ENCODE measurements at places on chromosomes 1 and 21.

DNA sequence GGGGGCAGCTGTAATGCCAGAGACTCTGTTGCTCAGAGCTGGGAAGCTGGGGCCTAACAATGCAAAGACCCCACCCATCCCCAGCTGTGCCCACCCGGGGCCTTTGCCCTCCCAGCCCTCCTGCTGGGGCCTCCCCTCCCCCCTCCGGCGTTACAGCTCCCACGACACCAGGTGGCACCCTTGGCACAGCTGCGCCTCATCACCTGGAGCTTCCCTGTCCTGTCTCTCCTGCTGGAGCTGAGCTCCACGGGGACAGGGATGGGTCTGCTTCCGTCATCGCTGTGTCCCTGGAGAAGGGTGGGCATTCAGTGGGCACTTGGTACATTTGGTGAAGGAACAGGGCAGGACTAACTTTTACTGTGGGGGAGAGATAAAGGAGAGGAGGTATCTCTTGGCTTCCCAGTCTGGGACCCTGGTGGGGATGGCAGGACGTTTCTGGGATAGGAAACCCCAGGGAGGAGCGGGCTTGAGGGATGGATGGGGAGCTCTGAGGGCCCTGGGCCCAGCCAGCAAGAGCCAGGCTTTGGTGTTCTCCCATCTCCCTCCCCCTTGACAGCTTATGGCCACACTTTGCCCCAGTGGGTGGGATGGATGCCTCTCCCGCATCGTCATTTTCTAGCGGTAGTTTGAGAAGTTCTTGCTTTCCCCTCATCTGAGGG lies 453.2 kb downstream of the PTPRU start:
- no peak for DNase-seq

DNA sequence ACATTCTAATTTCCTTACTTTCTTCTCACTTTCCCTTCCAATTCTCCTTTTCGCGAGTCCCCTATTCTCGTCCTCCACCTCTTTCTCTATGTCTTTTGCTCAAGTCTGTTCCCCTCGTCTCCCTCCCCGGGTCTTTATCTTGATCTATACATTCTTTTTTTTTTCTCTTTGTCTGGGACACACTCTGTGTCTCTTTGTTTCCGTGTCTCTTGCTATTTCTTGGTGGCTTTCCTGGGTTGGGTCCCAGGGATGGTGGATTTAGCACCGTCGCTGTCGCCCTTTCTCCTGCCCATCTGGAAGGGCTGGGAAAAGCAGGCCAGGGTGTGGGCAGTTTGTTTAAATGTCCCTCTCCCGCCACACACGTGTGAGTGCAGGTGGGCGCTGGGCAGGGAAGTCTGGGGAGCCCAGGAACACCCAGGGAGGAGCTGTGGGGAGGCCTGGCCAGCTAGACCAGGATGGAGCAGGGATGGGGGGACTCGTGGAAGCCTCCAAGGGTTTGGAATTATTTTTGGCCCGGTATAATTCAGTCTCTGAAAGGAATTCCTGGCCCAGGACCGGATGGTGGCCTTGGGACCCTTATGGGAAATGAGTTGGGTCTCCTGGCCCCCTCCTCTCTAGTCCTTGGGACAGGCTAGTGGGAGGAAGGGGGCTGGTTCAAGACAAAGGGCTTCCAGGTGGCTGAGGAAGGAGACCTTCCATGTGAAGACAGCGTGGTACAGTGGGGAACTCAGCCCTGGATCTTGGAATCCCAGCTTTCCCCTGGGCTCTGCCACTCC lies 9.5 kb upstream of the ID3 start:
- DNase-seq, result no peak

GRCh38 chr1:206586501-206587445 lies 25.5 kb downstream of the EIF2D start:
- no peak for DNase-seq

DNA sequence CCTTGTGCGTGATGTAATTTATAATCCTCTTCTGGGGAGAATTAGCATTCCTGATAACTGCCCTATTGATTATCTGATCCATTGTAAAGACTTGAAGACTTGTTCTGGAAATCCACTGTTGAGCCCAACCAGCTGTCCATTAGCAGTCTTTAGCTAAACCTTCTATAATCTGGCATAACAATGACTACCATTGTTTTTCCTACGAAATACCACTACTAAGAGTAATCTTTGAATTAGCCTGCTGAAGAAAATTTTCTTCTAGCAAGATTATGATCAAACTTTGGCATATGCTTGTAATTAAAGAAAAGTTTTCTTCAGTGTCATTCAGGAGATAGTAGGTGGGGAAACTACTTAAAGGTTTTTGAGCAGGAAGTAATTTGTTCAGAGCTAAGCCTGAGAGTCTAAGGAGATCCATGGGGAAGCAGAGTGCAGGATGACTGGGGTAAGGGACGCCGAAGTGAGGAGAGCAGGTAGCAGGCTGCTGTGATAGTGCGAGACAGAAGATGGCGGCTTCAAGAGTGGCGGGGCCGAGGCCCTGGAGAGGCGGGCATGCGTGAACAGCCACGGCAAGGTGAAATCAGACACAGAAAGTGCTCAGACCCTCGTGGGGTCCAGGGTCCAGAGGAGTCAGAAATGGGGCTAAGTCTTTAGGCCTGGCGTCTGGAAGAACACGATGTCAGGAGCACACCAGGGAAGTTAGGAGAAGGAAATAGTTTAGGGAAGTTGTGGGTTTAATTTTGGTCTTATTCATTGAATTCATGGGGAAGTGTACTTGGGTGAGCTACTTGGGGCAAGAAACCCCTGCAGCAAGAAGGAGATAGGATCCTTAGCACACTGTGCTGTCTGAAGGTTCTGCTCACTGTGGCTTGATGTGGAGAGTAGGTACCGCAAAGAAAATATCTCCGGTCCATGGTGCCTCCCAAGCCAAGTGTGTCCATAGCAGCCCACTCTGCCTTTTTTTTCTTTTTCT lies 112.6 kb upstream of the ADAR start:
- no peak for DNase-seq

DNA sequence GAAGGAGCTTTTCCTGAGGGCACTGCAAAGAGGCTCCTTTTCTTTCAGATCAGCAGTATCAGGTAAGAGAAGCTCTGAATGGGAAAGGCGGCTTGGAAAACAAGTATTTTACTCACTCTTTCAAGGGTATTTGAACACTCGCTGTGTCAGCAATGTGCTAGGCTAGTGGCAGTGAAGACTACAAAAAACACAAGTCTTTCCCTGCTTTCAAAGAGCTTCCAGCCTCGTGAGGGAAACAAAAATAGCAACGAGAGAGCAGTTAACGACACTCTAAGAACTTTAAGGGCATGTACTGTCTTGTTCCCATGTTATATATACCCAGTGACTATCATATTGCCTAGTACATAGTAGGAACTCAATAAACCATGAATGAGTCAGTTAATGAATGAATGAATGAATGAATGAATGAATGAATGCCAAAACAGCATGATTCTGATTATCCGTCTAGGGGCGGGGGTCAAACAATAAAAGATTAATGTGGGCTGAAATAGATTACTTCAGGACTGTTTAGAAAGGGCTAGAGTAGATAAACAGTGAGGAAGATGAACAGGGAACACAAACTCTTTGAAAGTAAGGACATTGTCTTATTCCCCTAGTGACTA lies 14.2 kb upstream of the MCOLN3 start:
- DNase-seq, result no peak

- no peak for DNase-seq
Observed at GRCh38 chr1:197521118-197521739, 253.2 kb downstream of the CRB1 start.

DNA sequence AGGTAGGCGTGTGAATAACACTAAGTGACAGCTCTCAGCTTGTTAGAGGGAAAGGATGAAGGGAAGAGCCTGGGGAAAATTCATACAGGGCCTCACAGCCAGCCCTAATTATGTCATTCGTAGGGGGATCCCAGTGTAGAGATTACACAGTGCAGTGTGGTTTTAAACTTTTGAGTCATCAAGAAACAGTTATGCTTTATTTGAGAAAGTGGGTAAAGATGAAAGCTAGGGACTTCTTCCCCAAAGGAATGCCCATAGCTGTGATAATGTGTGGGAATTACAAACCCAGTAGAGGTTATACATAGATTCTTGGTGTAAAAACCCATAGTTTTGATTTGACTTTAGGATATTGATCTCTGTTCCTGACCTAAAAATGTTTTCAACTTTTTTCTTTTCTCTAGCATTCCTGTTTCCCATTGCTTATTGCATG lies 1.9 kb downstream of the TTF2 start:
- DNase-seq, result no peak

DNA sequence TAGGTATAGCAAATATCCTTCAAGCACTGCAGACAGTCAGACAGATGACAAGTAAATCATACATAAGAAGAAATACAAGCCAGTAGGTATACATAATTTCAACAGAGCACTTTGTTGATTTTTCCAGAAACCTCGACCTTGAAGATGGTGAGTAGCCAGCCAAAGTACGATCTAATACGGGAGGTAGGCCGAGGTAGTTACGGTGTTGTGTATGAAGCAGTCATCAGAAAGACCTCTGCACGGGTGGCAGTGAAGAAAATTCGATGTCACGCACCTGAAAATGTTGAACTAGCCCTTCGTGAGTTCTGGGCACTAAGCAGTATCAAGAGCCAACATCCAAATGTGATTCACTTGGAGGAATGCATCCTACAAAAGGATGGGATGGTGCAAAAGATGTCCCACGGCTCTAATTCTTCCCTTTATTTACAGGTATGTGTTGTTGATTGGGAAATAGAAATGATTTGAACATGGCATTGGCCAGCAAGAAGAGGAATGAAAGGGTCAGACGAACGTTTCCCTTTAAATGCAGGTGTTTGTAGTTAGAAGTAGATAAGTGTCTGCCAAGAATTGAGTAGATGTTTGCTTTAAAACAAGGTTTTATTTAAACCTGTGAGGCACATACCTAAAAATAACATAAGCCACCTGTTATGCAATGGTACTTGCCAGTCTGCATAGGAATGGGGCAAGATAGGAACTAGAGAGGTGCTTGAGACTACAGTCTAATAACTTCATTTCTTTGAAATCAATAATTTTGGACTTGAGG lies 2.7 kb downstream of the PDIK1L start:
- no peak for DNase-seq

GRCh38 chr1:235415008-235415904 lies 48.0 kb downstream of the TBCE start:
- peak; percentile 34 for DNase-seq

DNA sequence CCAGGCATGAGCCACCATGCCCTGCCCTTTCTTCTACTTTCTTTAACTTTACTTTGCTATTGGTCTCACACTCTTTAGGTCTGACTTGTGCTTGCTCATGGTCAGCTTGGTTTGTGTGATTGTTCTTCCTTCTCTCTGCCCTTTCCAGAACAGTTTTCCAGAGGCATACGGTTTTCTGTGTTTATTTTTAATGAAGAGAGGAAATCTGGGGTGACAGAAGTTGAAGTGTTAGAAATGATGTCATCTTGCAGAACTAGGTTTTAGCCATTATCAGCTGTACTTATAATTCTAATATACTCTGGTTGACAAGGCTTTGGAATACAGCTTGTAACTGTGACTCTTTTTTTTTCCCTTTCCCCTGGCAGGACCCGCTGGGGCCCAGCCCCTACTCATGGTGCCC lies 14.4 kb downstream of the AGO3 start:
- DNase-seq, result no peak

DNA sequence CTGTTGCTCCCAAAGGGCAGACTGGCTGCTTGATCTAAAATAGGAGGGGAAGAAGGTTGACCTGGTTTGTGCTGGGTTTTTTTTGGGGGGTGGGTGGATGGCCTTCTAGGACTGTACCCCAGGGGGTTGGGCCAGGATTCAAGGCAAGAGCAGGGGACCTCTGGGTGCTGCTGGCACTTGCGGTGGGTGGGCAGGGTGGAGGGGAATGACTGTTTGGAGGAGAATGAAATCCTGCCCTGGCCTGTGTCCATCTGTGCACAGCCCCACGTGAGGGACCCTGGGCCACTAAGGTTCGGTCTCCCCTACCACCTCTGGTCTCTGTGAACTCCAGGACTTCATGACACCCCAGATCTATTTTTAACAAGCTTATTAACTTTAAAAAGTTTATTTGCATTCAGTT lies 414.2 kb downstream of the PTPRU start:
- DNase-seq, result no peak

GRCh38 chr1:24928689-24929397 lies 1.2 kb downstream of the RUNX3 start:
- DNase-seq, result no peak

GRCh38 chr1:226083302-226084101 lies 21.0 kb downstream of the H3-3A start:
- peak; percentile 33 for DNase-seq

- no peak for DNase-seq
Observed at GRCh38 chr1:1554926-1555915, 14.8 kb upstream of the TMEM240 start.

DNA sequence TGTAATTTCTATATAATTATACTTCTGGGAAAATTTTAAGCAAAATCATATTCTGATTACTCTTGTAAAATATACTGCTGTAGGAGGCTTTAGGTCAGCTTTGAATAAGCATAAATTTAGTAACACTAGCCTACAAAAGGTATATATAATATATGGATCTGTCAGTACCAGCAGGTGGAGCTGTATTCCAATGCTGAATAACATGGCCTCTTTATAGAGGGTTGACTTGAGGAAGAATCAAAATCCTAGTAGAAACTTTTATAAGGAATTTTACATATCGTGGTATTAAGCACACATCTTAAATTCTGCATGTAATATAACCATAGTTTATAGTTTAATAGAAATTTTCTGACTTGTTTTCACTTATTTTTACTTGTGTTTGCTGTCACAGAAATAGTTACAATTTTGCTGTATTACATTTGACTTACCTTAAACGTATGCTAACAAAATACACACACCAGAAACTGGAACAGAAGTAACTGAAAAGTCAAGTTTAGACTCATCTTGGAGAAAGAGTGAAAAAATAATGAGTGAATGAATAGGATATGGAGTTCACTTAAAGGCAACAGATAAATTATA lies 79.3 kb downstream of the HMCN1 start:
- DNase-seq, result peak; percentile 17

DNA sequence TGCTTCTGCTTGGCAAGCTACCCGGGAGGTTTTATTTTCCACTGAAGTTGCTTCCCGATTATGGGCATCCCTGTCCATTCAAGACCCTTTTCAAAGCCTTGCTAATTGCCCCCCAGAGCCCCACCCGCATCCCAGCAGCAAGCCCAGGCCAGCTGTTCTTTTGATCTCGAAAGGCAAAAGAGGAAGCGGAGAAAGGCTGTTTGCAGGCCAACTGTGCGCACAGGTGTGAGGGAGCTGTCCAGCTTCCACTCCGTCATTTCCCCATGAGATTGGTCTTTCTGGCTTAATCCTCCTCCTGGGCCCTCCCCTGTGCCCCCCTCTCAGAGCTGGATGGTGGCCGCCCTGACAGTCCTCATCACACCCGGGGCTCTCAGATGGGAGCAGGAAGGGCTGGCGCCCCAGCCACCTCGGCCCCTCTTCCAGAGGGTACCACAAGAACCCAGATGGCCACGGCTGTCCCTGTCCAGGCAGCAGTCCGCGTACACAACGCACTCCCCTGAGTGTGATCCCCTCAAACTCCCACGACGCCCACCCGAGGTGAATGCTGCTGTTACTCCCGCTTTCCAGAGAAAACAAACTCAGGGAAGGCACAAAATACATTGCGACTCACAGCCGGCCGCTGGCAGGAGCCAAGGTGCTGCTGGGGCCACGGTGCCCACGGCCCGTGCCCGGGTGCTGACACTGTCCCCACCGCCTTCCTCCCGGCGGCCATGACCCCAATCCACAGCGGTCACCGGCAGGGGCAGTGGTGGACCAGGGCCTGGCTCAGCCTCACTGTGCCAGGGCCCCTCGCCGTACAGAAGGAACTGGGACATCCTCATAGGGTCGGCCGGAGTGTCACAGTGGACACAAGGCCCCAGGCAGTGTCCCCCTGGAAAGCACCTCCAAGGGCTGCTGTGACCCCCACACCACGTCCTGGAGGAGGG lies 121.9 kb downstream of the CRYAA start:
- DNase-seq, result peak; percentile 41
